WTC11 (cell line): ENCODE measurements at places on chromosomes 2 and 18. TPM values are rescaled to one million over a fixed set of nuclear protein-coding genes. Genes with fewer than 3 reads are reported as not detected.

DNA sequence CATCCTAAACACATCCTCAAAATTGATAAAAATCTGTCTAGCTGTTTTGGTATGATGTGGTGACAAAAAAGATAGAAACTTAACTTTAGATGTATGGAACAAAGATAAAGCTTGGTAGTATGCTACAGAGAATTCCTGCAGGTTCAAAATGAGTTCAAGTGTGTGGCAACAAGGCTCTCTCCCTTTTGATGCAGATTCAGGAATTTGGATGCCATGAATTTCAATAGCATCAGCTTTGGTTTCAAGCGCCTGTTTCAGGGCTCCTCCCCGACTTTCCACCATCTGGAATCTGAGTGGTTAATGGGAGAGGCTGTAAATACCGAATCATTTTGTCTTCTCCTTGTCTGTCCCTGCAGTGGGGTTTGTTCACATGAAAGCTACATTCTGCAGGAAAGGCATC, 180.6 kb downstream of the MTX2 start:
- DNase-seq, result peak; percentile 68

- no peak for DNase-seq
Measured at GRCh38 chr18:72100465-72101004, 443.6 kb downstream of the CBLN2 start.

DNA sequence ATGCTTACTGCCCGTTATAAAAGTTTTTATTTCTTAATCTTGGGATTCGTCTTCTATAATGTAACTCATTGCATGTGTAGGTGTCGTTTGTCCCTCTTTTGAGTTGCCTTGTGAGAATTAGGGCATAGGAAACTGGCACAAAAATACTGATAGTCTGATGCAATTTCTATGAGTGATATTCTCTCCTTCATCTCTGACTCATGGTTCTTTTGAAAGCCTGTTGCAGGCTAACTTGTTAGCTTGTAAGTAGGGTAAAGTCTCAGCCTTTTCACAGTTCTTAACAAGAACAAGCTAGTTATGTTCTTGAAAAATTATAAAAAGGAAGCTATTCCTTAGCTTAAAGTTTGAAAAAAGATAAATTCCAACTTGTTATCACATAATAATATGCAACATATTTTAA, 1085.4 kb upstream of the NRXN1 start:
- no peak for DNase-seq

GRCh38 chr2:60992985-60993392, 24.5 kb upstream of the PEX13 start:
- no peak for DNase-seq

- DNase-seq, result no peak
Measured at GRCh38 chr2:10452312-10452711, 4.2 kb upstream of the ODC1 start.

DNA sequence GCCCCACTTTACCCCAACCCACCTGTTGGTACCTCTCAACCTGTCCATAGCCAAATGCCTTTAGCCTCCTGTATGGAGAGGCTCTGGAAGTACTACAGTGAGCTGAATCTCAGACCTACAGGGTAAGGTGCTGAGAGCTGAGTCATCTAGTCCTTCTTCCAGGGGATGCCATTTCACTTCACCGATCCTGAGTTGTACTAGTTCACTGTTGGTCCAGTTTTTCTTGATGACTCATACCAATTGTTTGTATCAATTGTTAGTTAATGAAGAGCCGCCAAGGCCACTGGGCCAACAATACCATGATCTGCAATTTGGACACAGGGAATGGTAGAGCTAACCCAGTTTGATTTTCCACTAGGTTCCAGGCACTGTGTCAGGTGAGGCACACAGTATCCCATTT, 257.0 kb downstream of the CLIP4 start:
- DNase-seq, result no peak

DNA sequence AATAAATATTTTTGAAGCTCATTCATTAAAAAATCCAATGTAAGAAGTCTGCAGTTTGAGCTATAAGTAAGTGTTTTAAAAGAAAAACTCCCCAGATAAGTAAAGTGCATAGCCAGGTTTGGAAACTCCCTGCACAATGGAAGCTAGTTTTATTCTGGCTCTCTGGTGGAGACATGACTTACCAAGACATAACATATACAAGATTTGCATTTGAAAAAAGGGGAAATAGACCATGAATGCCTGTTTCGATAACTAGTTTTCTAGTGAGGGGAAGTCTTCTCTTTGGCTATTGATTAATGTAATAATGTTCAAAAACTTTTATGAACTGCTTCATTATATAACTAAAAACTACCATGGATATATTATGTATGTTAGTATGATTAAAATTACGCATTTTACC, 435.2 kb downstream of the ARHGAP15 start:
- no peak for DNase-seq

DNA sequence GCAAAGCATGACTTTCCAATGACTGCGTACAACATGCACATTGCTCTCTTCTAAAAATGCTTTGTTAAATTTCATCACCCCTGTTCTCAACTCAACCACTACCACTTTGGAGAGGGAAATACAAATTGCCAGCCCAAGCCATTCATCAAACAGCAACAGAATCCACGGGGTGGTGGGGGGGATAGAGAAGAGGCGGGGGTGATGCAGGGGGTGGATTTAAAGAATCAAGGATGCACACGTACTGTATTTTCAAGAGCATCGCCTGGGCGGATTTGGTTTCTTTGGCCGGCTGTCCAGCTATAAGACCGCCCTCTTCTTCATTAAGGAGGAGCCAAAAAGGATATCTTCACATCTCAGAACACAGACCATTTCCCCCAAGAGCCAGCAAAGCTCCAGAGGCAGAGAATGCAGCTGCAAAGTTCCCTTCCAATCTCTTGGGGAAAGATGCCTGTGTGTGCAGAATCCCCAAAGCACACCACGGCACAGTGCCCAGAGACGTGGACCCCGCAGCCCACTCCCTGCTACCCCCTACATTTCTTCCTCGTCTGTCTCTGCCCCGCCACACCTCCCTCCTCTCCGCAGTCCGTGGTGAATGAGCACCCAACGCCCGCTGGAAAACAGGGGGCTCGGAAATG, 977 bp downstream of the SLC8A1 start:
- DNase-seq, result no peak

DNA sequence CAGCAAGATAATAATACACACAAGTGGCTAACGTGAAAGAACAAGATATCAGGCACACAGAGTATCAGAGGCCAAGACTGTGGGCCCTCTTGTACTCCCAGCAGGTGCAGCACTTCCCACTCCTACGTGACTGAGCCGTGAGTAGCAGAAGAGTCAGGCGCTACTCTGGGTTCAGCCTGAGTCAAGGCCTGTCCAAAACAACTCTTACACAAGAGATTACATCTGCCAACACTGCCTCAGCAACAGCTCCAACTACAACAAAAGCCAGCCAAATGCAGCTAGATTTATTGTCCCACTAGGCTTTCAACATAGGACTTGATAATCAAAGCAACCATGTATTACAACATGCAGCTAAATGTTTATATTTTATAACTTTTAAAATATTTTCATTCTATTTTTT, 56.2 kb downstream of the ITSN2 start:
- DNase-seq, result no peak

- no peak for DNase-seq
Measured at GRCh38 chr2:101820519-101820918, 123.0 kb downstream of the MAP4K4 start.

DNA sequence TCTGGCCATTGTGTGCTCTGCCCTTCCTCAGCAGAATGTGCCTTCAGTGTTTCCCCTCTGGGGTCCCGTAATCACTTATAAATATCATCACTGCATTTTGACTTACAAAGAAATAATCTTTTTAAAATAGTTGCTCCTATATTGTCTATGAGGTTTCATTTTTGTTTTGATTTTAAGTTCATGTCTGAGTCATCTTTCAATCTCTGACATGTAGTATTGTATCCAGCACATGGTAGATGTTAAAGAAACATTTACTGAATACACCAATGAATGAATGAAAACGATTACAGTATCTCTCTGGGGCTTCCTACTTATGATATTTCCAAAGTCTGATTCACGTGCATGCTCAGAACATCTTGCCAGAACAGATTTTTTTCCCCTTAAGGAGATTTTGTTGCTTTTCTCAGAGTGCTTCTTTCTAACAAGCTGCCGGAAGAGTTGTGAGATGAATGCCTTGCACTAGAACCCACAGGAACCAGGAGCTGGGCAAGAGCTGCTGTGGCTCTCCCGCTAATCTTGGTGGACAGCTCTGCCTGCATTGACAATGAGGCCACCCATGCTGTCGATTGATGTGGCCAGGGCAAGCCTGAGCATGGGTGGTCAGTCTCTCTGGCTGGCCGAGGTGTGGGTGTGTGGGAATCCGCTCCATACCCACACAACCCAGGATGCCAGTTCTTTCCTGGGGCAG, 199.4 kb downstream of the CYRIA start:
- no peak for DNase-seq

The RAPGEF4 gene
- total RNA-seq, result 0.78 to 2.2 TPM (median 0.96 TPM) in 3 replicates

The REEP1 gene
- 0.53 to 1.9 TPM (median 0.89 TPM) in 3 replicates for total RNA-seq

The FMNL2 gene
- total RNA-seq, result 43.0 to 45.5 TPM (median 43.7 TPM) in 3 replicates

The IL37 gene
- 0.30 to 0.48 TPM in 2 of 3 replicates, not detected in the other for total RNA-seq

The PUS10 gene
- total RNA-seq, result 2.5 to 2.9 TPM (median 2.6 TPM) in 3 replicates
